ENCODE measurements at places on chromosomes 5 and 9.

- no peak for DNase-seq
Observed at GRCh38 chr9:17280350-17281012, 145.6 kb downstream of the CNTLN start.

DNA sequence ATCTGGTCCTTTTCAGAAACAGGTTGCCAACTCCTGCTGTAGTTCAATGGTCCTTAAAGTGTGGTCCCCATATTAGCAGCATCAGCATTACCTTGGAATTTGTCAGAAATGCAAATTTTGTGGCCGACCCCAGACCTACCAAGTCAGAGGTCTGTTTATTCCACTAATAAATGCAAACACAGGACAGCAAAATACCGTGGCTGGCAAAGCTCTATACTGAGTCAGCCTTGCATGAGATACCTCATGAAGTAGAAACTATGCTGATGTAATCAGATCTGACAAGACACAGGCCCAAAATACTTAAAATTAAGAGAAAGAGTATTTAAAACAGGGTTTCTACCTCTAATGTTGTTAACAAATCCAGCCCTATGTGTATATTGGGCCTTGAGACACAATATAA, 3.0 kb downstream of the GOLM1 start:
- no peak for DNase-seq

DNA sequence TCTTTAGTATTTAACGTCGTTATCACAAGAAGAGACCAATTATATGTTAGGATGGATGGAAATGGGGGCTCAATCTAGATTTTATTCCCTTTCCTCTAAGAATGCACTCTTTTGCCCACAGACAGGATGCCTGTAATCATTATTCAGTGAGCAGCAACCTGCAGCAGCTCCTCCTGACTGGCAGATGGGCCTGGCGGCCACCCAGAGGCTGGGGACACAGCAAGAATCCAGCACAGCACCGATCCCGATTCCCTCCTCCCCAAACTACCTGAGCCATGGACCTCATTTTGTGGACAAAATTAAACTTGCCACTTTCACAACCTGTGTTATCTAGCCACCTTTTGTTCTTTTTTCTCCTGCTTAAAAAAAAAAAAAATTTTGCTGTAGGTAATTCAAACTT, 101.0 kb downstream of the USP20 start:
- DNase-seq, result no peak

GRCh38 chr9:121759996-121760395, 108.6 kb downstream of the DAB2IP start:
- no peak for DNase-seq

DNA sequence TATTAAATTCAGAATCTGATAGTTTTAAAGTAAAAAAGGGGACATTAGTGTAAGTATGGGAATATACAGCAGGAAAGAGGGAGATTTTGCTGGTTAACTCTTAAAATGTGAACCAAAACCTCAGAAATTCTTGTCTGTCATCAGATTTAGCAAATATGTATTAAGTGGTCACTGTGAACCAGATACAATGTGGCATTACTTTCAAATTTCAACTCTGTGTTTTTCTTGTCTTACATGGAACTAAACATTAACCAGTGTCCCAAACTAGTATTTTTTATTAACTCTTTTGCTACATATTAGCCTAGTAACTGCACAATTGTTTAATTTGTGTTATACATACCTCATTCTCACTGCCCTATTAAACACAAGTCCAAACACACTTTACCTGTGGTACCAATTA, 259.9 kb upstream of the RASA1 start:
- no peak for DNase-seq

- no peak for DNase-seq
Observed at GRCh38 chr9:4333787-4334186, 33.9 kb upstream of the GLIS3 start.

- no peak for DNase-seq
Observed at GRCh38 chr9:126957687-126958053, 43.1 kb downstream of the RALGPS1 start.

- DNase-seq, result no peak
Observed at GRCh38 chr5:83628360-83628759, 92.3 kb downstream of the HAPLN1 start.

DNA sequence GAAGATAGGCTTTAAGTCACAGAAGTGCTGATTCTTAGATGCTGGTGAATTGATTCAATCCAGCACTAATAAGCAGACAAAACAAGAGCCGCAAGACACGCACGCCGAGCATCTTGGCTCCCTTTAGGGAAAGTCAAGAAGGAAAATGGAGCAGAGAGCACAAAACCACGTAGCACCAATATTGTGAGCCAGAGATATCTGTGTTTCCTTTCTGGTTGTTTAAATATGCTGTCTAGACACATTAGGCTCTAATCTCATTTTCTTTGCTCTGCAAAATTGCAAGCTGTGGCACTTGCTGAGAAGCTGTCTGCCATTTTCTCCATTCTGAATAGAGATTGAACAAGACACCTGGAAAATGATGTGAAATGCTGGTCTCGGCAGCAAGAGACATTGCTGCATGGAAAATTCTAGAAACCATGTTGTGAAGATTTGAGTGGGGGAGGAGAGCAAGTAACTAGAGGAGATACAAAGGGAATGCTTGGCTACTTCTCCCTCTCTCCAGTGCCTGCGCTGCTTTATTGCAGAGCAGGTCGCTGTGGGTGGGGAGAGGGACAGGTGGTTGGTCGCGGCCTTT, 336.3 kb downstream of the MED10 start:
- DNase-seq, result no peak

GRCh38 chr5:142746532-142747433, 23.4 kb upstream of the ARHGAP26 start:
- no peak for DNase-seq

DNA sequence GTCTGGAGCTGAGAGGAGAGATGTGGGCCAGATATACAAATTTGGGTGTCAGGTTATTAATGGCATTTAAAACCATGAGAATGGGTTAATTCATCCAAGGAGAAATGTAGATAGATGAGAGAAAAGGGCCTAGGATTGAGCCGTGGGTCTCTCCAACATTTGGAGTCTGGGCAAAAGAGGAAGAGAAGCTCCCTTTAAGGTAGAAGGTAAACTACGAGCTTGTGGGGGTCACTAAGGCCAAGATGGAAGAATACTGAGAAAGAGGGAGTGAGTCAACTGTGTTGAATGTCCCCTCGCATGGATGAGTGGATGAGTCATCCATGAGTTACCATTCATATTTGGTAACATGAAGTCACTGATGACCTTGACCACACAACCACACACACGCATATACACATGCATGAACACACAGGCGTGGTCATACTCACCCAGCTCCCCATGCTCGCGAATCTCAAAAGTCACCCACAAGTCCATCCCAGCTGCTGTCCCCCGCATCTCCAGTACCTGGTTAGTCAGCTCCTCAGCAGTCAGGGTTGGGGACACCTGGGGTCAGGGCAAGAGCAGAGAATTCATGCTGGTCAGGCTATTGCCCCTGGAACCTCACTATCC, 6.8 kb upstream of the FCHSD1 start:
- no peak for DNase-seq

- no peak for DNase-seq
Observed at GRCh38 chr5:141507387-141508091, 18.7 kb downstream of the PCDHGC5 start.

GRCh38 chr9:124010303-124010664, 1.3 kb upstream of the LHX2 start:
- DNase-seq, result no peak

DNA sequence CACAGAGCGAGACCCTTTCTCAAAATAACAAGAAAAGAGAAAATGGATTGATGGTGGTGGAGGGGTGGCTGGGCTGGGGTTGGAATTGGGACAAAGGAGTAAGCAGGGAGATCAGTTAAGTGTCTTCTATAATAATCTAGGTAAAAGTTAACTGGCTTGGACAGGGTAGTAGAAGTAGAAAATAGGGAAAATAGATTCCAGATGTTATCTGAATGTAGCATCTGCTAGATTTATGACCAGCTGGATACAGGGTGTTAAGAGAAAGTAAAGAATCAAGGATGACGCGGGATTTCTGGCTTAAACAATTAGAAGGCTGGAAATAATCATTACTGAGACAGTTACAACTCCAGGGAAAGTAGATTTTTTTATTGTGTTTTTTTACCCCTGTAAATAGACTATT, 13.0 kb downstream of the PPP6C start:
- DNase-seq, result no peak

DNA sequence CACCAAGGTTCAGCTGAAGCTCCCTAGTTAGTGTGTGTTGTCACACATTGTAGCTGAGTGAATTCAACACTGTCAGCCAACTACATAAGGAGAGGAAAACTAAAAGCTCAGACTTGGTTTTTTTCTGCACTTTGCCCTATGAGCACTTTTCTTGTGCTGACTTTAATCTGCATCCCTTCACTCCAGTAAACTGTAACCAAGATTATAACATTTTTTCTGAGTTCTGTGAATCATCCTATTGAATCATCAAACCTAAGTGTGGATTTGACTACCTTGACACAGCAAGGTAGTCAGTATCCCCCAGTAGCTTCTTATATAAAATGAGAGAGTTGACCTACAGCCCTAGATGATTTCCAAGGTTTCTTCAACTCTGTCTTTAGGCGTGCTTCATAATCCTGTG, 325.0 kb downstream of the AGTPBP1 start:
- no peak for DNase-seq

DNA sequence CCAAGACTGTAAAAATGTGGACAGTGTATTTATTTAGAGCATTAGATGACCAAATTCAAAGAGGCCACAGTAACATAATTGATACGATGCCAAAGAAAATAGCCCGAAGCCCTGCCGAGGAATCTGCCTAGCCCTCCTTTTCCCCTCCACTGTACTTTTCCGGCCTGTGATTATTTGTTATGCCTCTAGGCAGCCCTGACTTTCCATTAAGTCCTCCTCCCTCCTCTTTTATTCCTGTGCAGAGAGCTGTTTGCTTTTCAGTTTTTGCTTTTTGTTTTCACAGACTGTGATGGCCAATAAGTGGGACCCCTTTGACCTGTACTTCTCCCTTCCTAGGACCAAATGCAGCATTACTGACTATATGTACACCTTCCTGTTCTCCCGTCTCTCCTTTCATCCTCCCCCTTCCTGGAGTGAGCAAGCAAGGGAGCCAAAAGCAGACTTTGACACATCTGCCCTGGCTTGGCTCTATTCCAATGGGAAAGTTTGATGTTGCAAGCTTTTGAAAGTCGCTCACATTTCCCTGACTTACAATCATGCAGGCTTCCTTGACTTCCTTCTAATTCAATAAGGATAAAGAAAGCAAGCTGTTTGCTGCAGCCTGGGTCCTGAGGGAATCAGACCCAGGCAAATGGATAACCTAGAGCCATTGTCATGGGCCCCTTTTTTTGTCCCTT, 76.1 kb downstream of the NREP start:
- no peak for DNase-seq

GRCh38 chr5:146675636-146676035, 159.6 kb upstream of the GPR151 start:
- DNase-seq, result no peak

- DNase-seq, result no peak
Observed at GRCh38 chr5:118726891-118727290, 261.5 kb downstream of the DTWD2 start.

- DNase-seq, result no peak
Observed at GRCh38 chr9:107455425-107456135, 34.0 kb downstream of the KLF4 start.

DNA sequence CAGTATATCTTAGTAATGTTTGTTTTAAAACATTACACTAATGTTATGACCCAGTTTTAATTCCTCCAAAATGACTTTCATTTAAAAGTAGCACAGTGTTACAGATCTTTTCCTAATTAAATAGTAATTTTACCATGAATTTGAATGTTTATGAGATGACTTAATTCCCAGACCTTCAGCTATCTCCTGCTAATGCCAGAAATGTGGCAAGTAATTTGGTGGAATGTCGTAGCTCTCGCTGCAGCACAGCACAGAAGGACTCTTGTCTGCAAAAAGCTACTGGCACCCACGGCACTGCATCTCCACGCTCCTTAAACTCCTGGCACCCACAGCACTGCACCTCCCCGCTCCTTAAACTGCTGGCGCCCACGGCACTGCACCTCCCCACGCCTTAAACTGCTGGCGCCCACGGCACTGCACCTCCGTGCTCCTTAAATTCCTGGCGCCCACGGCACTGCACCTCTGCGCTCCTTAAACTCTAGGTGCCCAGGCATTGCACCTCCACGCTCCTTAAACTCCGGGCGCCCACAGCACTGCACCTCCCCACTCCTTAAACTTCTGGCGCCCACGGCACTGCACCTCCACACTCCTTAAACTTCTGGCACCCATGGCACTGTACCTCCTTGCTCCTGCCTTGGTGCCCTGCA, 163.1 kb downstream of the CDK5RAP2 start:
- no peak for DNase-seq

DNA sequence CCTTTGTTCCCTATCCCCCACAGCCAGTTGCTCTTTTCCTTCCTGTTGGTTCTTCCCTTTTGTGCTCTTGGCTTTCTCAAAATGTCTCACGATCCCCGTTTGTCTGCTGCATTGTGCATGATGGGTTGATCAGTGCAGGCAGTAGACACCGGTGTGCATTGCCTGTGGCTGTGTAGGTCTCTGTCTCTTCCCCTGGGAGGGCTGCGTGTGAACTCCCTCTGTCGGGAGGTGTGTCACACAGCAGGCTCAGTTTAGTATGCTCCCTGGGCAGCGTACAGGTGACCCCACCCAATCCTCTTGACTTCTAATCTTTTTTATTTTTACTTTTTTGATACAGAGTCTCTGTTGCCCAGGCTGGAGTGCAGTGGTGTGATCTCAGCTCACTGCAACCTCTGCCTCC, 265.3 kb downstream of the FSTL4 start:
- DNase-seq, result no peak

DNA sequence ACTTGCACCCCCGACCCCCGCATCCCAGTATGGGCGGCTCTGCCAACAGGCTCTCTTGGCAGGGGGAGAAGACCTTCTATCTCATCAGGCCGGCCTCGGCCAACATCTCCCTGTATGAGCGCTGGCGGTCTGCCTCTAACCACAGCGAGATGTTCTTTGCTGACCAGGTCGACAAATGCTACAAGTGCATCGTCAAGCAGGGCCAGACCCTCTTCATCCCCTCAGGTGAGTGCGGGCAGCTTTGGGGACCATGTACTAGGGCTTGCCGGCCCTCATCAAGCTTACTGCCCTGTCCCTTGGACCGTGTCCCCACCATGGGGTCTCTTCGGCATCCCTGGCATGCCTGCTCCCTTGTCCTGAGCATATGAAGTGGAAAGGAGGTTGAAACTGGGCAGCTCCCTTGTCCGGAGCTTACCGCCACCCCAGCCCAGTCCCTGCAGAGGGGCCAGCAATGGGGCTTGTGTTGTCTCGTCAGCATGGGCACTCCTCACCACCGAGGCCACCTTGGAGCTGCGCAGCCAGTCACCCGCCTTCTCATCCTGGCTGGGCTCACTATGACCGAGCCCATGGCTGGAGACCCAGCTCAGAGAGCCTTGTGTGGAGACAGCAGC, 78.1 kb downstream of the PHF2 start:
- DNase-seq, result no peak

All from esophagus squamous epithelium (tissue), 5 donors.